Stimulated activated CD4-positive, alpha-beta T cell treated with anti-CD3 and anti-CD28 coated beads, Interleukin-1b, Interleukin-23, amount 100 ng/mL, for 1 hour (primary cell): ENCODE measurements at places on chromosomes 3 and 15.

DNA sequence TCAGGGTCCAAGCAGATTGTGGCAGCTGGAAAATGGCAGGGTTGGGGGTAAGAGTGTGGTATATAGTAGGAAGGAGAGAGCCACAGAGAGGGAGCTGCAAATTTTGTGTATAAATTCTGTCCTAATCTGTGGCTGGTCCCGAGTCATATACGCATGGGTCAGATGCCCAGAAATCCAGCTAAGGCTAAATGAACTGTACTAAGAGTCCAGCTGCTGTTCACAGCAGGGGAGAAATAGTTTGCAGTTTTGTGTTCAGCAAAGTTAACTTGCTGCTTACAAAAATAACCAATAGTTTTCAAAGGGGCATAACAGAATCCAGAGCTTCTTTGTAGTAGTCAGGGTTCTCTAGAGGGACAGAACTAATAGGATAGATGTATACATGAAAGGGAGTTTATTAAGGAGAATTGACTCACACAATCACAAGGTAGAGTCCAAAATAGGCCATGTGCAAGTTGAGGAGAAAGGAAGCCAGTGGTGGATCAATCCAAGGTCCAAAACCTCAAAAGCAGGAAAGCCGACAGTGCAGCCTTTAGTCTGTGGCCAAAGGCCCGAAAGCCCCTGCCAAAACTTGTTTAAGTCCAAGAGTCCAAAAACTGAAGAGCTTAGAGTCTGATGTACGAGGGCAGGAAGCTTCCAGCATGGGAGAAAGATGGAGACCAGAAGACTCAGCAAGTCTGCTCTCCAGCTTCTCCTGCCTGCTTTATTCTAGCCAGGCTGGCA is 146.1 kb upstream of the KBTBD8 start:
- no peak for DNase-seq

DNA sequence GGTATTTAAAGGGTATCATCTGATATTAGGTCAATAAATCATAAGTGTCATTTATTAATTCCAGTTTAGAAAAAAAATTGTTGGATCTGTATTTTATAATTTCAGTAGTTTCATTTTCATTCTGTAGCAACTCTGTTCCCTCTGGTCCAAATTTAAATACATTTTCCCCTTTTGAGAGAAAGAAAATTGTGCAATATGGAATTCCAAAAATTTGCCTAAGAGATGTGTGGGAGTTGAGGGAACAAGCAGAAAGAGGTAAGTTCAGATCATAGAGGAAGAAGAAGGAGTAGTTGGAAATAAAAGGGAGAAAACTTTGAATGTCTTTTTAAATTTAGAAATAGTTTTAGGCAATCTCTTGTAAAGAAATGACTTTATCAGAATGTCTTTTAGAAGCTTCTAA is 48.9 kb upstream of the MME start:
- DNase-seq: no peak

GRCh38 chr15:36832774-36833463 is 253.5 kb downstream of the CDIN1 start:
- DNase-seq: no peak

GRCh38 chr3:95460274-95460673 is 1354.1 kb upstream of the EPHA6 start:
- no peak for DNase-seq

DNA sequence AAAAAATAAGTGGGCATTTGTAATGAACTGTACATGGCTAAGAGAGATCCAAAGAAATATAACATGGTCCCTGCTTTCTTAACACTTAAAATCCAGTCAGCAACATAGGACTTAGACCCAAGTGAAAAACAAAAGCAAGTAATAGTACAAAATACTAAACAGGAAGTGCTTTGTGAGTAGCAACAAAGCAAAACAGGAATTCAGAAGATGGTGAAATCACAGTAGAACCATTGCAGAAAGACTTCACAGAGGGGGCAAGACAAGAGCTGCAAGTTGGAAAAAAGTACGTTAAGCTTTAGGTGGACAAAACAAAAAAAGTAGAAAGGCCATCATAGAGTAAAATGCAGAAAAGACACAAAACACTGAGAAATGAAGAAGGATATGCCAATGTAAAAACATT is 116.0 kb downstream of the TBC1D5 start:
- DNase-seq: no peak
